ENCODE measurements at places on chromosomes 3 and 15.
A peak's percentile ranks its signal among the peaks of the same experiment; 100 is the strongest.

- no peak for DNase-seq
Measured at GRCh38 chr15:64464276-64465005, 4.1 kb downstream of the ZNF609 start.

DNA sequence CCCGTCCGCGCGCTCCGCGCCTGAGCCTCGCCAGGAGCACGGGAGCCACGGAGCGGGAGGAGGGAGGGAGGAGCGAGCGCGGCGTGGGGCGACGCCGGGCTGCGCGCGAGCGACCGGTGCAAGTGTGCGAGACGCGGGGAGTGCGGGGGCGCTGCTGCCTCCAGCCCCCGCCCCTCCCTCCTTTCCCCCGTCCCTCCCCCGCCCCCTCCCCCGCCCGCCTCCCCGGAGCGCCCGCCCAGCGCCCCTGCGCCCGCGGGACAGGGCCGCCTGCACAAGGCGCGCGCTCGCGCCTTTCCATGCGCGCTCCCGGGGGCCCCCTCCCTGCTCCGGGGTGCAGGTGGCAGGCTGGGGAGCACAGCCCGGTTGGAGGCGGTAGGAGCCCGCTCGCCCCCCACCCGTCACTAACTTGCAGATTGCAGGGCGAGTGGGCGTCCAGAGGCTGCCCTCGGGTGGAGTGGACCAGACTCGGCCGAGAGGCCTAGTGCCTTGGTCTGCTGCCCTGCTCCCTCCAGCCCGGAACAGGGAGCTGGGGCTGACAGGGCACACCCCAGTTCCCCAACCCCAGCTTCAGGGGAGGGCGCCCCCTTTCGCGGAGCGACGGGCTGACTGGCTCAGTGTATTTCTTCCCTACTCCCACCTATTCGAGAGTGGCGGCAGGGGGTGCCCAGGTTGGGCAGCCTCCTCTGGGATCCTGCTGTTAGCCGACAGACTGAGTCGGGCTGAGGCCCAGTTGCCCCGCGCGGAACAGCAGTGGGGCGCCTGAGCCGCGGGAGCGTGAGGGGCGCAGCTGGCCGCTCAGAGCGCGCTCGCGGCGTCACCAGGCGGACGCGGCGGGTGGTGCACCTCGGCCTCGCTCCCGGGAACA lies at the start of gene WNT7A:
Gene WNT7A (minus strand): TSS at position 126 of the 865 bp plus-strand sequence. CDS start 255 bp downstream, outside the sequence.
- no peak for DNase-seq

GRCh38 chr3:142853270-142854168 lies 35.4 kb downstream of the PCOLCE2 start:
- DNase-seq: no peak

DNA sequence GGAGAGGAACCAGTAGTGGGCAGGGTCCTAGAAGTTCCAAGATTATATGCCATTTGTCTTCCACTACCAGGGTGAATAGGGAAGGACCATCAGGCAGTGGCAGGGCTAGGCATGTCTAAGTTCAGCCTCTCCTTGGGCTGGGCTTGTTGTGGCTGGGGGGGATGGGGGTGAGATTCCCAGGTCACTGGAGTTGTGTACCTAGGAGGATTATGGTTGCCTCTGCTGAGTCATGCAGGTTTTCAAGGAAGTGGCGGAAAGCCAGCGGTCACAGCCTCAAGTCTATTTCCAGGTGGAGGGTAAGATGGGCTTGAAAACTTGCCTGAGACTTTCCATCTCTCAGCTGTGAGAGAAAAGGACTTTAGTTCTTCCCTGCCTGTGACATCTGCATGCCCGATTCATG lies 1407.1 kb downstream of the SI start:
- DNase-seq: no peak

GRCh38 chr3:76044601-76045600 lies 259.6 kb upstream of the ZNF717 start:
- no peak for DNase-seq

DNA sequence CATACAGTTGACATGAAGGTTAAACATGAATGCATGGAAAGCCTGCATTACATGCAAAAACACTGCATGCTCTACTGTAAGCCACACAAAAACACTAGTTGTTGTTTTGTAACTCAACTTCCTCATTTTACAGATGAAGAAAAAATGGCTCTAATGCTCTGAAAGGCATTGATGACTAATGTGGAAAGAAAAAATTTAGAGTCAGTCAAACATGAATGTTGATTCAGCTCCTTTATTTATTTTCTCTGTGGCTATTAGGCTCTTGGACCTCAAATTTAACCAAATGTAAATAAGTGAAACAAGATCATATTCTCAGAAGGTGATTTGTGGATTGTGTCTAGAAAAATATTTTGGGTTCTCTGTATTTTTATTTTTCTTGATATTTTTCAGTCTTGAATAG lies 336.7 kb upstream of the ZNF717 start:
- DNase-seq: no peak

DNA sequence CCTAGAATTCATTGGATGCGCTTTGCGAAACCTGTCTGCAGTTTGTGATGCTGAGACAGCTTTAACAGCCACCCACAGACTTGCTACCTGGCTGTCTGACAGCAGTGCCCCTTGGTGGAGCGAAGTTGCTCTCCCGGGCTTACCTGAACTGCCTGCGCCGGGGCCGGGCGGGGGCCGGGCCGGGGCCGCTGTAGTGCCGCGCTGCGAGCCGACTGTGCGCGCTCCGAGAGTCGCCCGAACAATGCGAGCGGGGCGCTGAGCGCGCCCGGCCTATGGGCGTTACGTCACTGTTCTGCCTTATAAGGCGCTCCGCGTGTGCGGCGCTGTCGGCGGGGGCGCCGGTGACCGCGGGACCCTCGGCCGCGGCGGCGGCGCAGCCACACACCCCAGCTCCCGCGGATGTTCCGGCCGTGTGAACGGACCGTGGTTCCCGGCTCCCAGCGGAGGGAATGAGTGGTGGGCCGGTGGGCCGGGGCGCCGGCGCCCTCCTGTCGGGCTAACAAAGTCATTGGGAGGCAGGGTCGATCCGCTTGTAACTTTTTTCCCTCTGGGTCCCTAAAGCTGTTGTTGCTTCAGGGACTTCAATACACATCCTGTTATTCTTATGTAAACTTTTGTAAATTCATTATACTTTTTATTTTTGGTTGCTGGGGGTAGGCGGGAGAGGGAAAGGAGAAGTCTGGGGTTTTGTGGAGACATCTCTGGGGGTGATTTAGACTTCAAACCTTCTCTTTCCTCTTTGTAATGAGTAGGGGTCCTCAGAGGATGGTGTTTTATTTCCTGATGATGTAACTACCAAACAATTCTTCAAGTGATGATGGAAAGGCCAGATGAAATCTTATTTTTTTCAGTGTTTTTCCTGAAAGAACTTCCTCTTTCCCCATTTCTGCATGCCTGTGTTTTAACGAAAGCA lies 58.5 kb downstream of the CMSS1 start:
- no peak for DNase-seq

- no peak for DNase-seq
Measured at GRCh38 chr3:78858910-78859309, 908.9 kb downstream of the ROBO1 start.

GRCh38 chr3:77373619-77374018 lies 333.7 kb downstream of the ROBO2 start:
- DNase-seq: no peak

- no peak for DNase-seq
Measured at GRCh38 chr3:183038221-183038620, 57.9 kb upstream of the DCUN1D1 start.

- no peak for DNase-seq
Measured at GRCh38 chr3:132536442-132537153, 60.5 kb upstream of the ACKR4 start.

DNA sequence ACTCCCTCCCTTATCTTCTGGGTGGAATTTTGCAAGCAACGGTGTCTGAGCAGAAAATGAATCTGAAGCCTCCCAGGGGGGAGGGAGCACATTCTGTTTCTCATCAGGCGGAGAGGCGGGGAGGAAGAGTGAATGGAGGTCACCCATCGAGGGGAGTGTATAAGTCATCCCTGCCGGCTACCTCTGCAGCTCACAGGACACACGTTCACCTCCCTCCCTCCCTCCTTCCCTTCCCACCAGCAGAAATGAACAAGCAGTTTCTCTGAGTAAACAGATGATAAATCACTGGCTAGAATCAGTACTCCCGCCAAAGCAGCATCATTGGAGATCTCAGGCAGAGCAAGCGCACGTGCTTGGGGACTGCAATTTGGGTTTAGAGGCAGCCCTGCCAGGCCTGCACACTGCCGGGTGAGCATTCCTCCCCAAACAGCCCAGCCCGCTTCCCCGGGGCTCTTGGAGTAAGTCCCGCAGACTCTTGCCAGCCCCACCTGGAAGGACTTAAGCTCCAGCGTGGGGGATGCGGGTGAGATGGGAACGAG lies 38.3 kb downstream of the CPN2 start:
- peak; percentile 8 for DNase-seq

DNA sequence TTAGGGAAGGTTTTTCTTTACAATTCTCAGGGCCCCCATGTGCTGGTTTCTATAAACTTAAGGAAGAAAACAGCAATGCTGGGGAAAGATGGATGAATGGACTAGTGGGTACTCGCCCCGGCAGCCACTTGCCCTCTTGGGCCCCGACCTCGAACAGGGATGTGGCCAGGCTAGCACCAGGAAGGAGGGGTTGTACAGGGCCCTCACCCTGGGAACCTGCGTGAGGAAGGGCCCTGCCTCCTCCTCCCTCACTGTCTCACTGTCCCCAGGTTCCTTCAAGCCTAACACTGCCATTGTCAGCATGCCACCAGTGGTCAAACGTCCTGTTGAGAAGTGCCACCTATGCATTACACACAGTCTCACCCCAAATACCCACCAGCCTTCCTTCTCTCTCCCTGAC lies 9.1 kb downstream of the ADAMTS17 start:
- no peak for DNase-seq

DNA sequence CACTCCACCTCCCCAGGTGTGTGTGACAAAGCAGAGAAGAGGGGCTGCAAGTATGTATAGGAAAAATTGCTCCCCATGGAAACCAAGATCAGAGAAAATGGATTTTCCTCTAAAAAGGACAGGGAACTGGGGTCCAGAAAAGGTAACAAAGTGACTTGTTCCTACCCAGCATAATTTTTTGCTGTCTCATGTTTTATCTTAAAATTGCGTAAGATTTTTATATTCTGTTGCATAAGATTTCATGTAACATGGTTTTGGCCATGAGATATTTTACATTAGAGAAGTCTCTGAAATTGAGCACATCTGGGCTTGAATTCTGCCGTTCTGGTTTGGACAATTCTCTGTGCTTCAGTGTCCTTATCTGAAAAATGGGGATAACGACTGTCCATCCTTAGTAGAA lies 335.7 kb upstream of the RORA start:
- DNase-seq: no peak

GRCh38 chr15:39415634-39416033 lies 165.2 kb upstream of the THBS1 start:
- DNase-seq: no peak

GRCh38 chr3:48879307-48879993 lies 19.2 kb downstream of the SLC25A20 start:
- DNase-seq: no peak

GRCh38 chr15:72155003-72155621 lies 36.9 kb downstream of the SENP8 start:
- peak; percentile 32 for DNase-seq

All from NCI-H187 treated with DMSO at 0.1 percent for 48 hours (cell line).